Progenitor cell of endocrine pancreas (in vitro differentiated cells): ENCODE measurements at places on chromosomes 4 and X. TPM values are rescaled to one million over a fixed set of nuclear protein-coding genes. Genes with fewer than 3 reads are reported as not detected.

Gene BTK
- not detected in 2 replicates for total RNA-seq

Gene SPRY1
- total RNA-seq = 52.0 and 54.1 TPM in 2 replicates

- H3K27ac ChIP-seq = no peak overlapping the region
- no peak for DNase-seq
- H3K4me3 ChIP-seq = no peak overlapping the region
- no peaks in the 10 kb centered on the region for H3K27me3 ChIP-seq
- no peaks in the 10 kb centered on the region for H3K4me1 ChIP-seq
- no peaks in the 10 kb centered on the region for H3K36me3 ChIP-seq
Observed at GRCh38 chrX:113743069-113743468, 840.8 kb upstream of the HTR2C start.

DNA sequence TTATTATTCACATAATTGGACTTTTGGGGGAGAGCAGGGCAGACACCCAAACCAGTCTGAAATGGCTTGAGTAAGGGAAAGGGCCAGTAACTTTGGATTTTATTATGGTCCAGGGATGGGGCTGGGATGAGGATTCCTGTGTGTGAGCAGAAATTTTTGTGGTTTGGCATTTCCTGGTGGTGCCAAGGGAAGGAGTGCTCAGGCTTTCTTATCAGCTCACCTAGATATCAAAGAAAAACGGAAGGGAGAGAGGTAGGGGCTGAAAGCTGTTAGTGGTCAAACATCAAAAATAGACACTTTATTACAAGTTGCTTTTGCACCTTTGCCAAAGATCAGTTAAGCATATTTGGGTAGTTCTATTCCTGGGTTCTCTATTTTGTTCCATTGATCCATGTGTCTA, 128.5 kb upstream of the DIPK2B start:
- no peak overlapping the region for H3K4me3 ChIP-seq
- no peaks in the 10 kb centered on the region for H3K4me1 ChIP-seq
- H3K27ac ChIP-seq = no peak overlapping the region
- no peaks in the 10 kb centered on the region for H3K27me3 ChIP-seq
- H3K36me3 ChIP-seq = peaks cover 2% of the 10 kb centered on the region

- H3K4me1 ChIP-seq = peaks cover 2% of the 10 kb centered on the region
- no peak overlapping the region for H3K4me3 ChIP-seq
- no peaks in the 10 kb centered on the region for H3K36me3 ChIP-seq
- H3K27me3 ChIP-seq = peaks cover 10% of the 10 kb centered on the region
- DNase-seq = no peak
- no peak overlapping the region for H3K27ac ChIP-seq
Observed at GRCh38 chr4:182928061-182928460, 10.9 kb upstream of the DCTD start.

Gene CACNA1F
- 0.19 and 0.64 TPM in 2 replicates for total RNA-seq

GRCh38 chr4:19472666-19473065, 779.0 kb upstream of the SLIT2 start:
- H3K27ac ChIP-seq = no peak overlapping the region
- H3K4me3 ChIP-seq = no peak overlapping the region
- H3K36me3 ChIP-seq = peaks cover 2% of the 10 kb centered on the region
- no peaks in the 10 kb centered on the region for H3K4me1 ChIP-seq
- H3K27me3 ChIP-seq = no peaks in the 10 kb centered on the region

Gene ZMYM3
- total RNA-seq = 88.9 and 92.4 TPM in 2 replicates

GRCh38 chr4:146975527-146975926, 29.9 kb upstream of the TTC29 start:
- no peak overlapping the region for H3K4me3 ChIP-seq
- H3K27ac ChIP-seq = peak overlapping the region; percentile 71
- H3K27me3 ChIP-seq = no peaks in the 10 kb centered on the region
- H3K4me1 ChIP-seq = peaks cover 38% of the 10 kb centered on the region
- H3K36me3 ChIP-seq = no peaks in the 10 kb centered on the region

GRCh38 chrX:139759637-139760036, 51.7 kb upstream of the MCF2 start:
- H3K4me3 ChIP-seq = no peak overlapping the region
- H3K27ac ChIP-seq = no peak overlapping the region
- peaks cover 23% of the 10 kb centered on the region for H3K36me3 ChIP-seq

DNA sequence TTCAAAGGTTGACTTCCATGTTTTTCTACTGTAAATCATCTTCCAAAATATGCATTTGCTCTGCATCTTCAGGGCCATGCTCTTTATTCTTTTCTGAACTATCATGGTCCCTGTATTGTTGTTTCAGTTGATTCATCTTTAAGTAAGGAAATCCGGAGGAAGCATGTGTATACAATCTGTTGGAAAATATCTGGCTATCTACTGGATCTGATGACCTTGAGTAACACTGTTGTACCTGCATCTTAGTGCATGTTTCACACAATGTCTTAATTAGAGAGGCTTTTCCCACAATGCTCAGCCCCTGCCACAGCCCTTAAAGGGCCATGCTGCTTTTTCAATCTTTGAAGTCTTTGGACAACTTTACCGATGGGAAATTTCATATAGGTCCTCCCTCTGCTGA, 61.8 kb upstream of the SH3RF1 start:
- H3K27ac ChIP-seq = no peak overlapping the region
- H3K4me3 ChIP-seq = no peak overlapping the region
- no peak for DNase-seq
- no peaks in the 10 kb centered on the region for H3K27me3 ChIP-seq
- peaks cover 3% of the 10 kb centered on the region for H3K4me1 ChIP-seq

DNA sequence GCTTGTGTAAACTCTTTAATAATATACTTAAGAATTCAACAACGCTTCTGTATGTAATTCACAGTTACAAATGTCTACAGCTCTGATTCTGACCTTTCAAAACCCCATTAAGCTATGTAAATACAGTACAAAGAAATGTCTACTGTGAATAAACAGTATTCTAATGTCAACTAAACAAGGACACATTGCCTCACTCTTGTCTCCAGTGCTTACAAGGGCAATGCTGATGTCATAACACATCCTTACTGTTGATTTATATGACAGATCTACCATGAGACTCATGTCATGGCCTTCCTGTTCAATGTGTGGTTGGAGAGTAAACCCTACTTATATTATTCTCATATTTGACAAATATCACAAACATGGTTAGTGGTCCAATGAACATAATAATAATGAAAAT, 256.1 kb upstream of the ADGRL3 start:
- H3K4me3 ChIP-seq = no peak overlapping the region
- DNase-seq = no peak
- no peak overlapping the region for H3K27ac ChIP-seq
- H3K4me1 ChIP-seq = no peaks in the 10 kb centered on the region

Gene GAGE2A
- total RNA-seq = not detected in 2 replicates

DNA sequence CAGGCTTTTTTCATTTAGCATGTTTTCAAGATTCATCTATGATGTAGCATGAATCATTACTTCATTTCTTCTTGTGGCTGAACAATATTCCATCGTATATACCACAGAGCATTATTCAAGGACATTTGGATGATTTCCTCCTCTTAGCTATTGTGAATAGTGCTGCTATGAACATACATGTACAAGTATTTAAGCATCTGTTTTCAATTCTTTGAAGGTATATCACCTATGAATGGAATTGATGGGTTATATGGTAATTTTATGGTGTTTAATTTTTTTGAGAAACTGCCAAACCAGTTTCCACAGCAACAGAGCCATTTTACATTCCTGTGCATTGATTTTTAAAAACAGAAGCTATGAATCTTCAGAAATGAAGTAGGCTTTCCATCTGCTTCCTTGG, 36.1 kb upstream of the WDR19 start:
- H3K27me3 ChIP-seq = no peaks in the 10 kb centered on the region
- no peak overlapping the region for H3K4me3 ChIP-seq
- H3K27ac ChIP-seq = no peak overlapping the region
- H3K36me3 ChIP-seq = peaks cover 2% of the 10 kb centered on the region
- DNase-seq = no peak

- H3K36me3 ChIP-seq = no peaks in the 10 kb centered on the region
- H3K4me3 ChIP-seq = peak overlapping the region; percentile 84
- peaks cover 60% of the 10 kb centered on the region for H3K4me1 ChIP-seq
- peak; percentile 53 for DNase-seq
Observed at GRCh38 chr4:156971165-156971675, 379 bp downstream of the PDGFC start.
